Skin of body (tissue), 3 donors: ENCODE measurements at places on chromosomes 1 and 21.

- peak; percentile 1 for DNase-seq
Observed at GRCh38 chr1:178232949-178233348, 139.0 kb downstream of the RASAL2 start.

DNA sequence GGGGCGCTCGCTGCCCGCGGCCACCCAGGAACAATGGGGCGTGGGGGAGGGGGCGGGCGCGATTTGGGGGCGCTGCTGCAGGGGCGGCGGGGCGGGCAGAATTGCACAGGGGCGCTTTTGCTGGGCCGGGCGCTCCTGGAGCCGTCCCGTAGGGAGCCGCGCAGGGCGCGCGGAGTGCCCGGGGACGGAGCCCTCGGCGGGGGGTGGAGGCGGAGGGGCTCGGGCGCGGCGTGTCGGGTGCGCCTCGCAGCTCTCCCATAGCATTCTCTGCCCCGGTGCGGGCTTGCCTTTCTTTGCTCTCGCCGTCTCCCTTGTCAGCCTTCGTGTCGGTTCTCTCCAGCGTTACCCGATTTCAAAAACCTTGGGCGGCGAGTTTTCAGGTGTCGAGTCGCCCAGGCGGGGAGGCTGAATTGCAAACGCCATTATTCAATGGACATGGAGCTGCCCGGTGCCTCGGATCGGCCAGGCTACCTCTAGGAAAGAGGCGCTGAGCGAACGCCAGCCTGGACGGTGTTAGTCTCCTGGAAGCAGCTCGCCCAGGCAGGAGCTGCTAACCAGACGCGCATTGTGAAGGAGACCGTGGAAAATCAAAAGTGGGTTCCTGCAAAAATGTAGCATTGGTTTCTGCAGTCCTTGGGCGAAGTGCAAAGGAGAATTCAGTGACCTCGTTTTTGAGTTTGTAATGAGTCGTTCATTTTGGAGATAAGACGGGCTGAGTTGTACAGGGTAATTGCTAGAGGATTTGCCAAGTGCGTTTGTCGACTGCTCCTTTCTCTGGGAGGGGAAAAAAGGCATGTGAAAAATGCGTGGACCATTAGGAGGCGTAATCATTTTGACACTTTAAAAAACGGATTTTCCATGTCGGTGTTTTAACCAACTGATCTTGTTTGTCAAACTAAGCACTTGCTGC, 626 bp downstream of the CXADR start:
- DNase-seq = no peak

DNA sequence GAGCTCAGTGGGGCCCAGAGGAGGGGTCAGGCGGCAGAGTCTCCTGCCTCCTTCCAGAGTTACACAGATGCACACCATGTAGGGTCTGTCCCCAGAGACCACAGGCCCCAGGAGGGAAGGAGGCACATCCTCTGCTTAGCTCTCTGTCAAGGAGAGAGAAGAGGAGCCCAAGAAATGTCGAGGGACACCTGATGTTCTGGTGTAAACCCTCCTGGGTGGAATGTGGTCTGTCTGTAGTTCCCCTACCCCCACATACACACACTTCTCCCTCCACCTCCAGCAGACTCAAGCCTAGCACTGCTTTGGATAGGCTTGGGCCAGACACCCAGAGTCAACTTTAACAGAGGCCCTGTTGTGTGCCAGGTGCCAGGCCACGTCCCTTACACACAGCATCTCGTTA, 34.2 kb downstream of the KIF21B start:
- no peak for DNase-seq

DNA sequence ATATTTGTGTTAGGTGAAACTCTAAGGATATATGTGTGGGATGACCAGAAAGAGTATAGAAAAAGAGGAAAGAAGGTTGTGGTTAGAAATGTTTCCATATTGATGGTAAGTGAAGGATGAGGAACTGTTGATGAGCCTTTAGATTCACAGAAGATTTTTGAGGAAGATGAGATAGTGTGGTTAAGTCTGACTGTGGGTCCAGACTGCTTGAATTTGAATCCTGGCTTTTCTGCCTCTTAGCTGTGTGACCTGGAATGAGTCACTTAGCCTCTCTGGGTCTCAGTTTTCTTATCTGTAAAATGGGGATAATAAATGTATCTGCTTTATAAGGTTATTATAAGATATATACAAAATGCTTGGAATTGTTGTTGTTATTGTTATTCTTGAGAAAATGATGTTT, 27.5 kb downstream of the RGL1 start:
- DNase-seq = no peak
